Activated CD4-positive, alpha-beta T cell treated with anti-CD3 and anti-CD28 coated beads for 4 hours (primary cell): ENCODE measurements at places on chromosomes 1 and 21.

GRCh38 chr1:157313240-157313807 lies 175.1 kb upstream of the ETV3 start:
- DNase-seq: no peak

DNA sequence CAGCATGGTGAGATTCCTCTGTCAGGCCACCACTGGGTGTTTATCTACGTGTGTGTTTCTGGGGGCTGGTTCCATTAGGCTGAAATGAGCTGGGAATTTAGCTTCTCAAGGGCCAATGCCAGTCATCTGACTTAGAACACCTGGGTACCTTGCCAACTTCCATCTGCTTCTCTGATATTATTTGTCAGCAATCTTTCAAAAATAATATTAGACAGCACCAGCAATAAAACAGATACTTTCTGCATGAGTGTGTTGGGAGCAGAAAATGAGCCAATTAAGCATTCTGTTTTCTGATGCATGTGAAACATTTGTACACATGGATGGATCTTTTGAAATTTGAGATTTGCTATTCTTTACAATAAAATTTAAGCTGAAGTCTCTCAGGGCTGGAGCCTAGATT lies 124.1 kb downstream of the RYR2 start:
- DNase-seq: no peak

- DNase-seq: no peak
Observed at GRCh38 chr1:151832318-151832980, 847 bp upstream of the RORC start.

DNA sequence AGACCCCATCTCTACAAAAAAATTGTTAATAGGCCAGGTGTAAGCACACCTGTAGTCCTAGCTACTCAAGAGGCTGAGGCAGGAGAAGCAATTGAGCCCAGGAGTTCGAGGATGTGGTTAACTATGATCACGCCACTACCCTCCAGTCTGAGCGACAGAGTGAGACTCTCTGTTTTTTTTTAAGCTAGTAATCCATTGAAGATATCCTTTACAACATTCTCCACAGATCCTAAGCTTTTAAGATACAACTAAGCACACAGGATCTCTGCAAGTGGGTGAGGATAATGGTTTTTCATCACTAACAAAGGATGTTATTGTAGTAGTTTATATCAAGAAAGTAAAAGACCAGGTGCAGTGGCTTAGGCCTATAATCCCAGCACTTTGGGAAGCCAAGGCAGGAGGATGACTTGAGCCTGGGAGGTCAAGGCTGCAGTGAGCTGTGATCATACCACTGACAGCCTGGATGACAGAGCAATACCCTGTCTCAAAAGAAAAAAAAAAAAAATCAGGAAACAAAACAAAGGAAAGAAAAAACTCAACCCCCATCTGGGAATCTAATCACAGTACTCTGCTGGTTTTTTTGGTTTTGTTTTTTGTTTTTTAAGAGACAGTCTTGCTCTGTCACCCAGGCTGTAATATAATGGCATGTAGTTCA lies 166.1 kb downstream of the RERE start:
- DNase-seq: no peak

GRCh38 chr21:35048706-35049617 lies at the start of gene RUNX1:
Gene RUNX1 (minus strand): TSS chr21:35049302.
- peak; percentile 70 for DNase-seq

GRCh38 chr1:68558321-68559026 lies 61.6 kb upstream of the DEPDC1 start:
- DNase-seq: no peak

GRCh38 chr1:202713110-202713509 lies 2.9 kb upstream of the SYT2 start:
- no peak for DNase-seq

- no peak for DNase-seq
Observed at GRCh38 chr1:245893025-245893424, 614.1 kb downstream of the SMYD3 start.
